T-helper 9 cell (primary cell): ENCODE measurements at places on chromosomes 2 and 18.
A peak's percentile ranks its signal among the peaks of the same experiment; 100 is the strongest.

DNA sequence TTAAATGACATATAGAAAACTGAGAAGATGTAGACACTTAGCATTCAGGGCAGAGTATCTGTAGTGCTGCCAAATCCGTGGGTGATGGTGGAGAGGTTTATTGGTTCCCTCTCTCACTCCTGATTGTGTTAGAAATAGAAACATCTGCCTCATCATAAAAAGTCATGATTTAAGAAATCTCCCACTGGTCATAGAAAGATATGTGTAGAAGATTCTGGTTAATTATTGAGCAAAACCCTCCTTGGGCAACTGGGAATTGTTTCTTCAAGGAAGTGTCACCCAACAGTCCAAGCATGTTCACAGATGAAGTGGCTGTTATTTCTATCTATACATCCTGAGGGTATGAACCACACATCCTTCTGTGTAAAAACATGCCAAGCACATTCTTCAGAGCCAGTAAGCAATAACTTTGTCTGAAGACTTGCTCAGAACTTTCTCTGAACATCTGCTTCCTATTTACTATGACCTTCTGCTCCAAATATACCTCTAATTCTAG, 33.6 kb upstream of the CHRNA1 start:
- DNase-seq: no peak

DNA sequence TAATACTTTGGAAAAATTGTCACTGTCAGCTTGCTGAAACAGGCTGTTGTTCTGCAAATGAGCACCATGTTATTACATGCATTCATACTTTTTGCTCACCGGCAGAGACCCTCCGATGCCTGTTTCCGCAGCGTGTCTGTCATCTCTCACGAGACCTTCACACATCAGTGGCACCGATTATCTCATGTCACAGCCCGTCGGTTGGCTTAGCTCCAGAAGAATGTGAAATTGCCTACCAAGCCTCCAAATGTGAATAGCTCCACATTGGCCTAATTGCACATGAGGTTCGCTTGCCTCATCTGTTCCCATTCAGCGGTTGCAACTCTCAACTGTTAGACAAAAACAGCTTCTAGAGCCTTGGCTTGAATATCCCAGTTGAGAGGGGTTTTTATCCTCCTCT, 233.0 kb downstream of the ACTR3 start:
- no peak for DNase-seq

GRCh38 chr2:102082571-102083392, 59.8 kb upstream of the IL1R1 start:
- DNase-seq: no peak

GRCh38 chr2:238742066-238742465, 105.8 kb upstream of the TWIST2 start:
- no peak for DNase-seq

DNA sequence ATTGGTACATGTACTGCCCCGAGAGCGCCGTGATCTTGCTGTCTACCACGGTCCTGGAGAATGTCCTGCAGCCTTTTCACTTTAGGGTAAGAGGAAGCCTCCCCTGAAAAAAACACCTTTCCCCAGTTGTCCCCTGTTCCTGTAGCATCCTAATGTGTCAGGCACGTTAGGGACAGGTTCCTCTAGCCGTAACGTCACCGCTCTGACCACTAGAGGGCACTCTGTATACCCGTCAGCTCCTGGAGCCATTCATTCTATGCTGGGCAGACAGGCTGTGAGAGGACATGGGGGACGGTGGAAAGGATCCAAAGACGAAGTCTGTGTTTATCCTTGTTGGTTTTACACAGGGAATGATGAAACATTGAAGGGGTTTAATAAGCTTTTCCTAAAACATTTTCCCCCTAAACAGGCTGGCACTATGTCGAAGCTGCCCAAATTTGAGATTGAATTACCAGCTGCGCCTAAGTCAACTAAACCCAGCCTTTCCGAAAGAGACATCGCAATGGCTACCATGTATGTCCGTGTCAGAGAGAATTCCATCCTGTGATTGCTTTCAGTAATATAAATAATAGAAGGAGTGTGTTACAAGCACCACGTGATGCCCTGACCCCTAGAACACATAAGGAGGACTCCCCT, 12.7 kb downstream of the RMC1 start:
- peak; percentile 62 for DNase-seq

GRCh38 chr2:167550448-167550847, 662.2 kb downstream of the XIRP2 start:
- DNase-seq: no peak

- no peak for DNase-seq
Measured at GRCh38 chr2:144848423-144848822, 328.5 kb upstream of the ZEB2 start.

- DNase-seq: no peak
Measured at GRCh38 chr18:48450685-48451084, 41.5 kb upstream of the ZBTB7C start.

GRCh38 chr2:196293751-196294515, 122.6 kb upstream of the STK17B start:
- no peak for DNase-seq

GRCh38 chr2:68375582-68375981, 10.5 kb downstream of the PLEK start:
- no peak for DNase-seq

DNA sequence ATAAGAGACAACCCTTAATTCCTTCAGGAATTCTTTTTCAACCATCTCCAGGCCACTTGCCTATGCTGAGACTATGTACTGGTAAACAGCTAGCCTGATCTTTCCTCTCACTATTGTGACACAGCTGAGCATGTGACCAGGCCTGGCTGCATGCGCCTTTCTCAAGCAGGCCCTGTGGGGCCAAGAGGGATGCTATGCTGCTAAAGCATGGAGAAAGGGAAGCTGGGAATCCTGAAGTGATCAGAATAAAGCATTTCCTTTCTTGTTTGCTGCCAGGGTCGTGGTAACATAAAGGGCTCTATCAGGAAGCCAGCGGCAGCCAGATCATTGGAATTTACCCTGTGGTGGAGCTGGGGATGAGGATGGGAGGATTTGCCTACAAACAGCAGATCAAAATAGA, 29.8 kb upstream of the LCLAT1 start:
- DNase-seq: no peak
